ENCODE measurements at places on chromosomes 4 and X. TPM values are rescaled to one million over a fixed set of nuclear protein-coding genes. Genes with fewer than 3 reads are reported as not detected.

GRID2 gene
- 0.22 TPM for total RNA-seq

LGI2 gene
- total RNA-seq: not detected

CACNA1F gene
- not detected for total RNA-seq

P2RY4 gene
- not detected for total RNA-seq

PHKA1 gene
- total RNA-seq: 3.1 TPM

DNA sequence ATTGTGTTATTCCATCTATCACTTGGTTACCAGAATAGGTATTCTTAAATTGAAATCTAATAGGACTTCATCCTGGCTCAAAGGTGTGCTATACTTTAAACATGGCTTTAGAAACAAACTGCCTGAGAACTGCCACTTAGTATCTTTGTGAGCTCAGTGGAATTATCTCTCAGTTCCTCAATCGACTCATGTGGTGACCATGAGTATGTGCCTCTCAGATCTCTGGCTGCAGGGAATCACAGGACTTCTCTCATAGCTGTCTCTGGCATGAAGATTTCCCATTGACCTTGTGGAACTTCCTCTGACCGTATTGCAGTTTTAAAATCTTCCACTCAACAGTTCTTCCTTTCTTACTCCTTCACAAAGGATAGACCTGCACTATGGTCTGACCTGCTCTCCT is 681.9 kb upstream of the BOD1L1 start:
- DNase-seq: no peak

GRCh38 chrX:110320381-110320987 is 2.6 kb upstream of the AMMECR1 start:
- DNase-seq: no peak

DNA sequence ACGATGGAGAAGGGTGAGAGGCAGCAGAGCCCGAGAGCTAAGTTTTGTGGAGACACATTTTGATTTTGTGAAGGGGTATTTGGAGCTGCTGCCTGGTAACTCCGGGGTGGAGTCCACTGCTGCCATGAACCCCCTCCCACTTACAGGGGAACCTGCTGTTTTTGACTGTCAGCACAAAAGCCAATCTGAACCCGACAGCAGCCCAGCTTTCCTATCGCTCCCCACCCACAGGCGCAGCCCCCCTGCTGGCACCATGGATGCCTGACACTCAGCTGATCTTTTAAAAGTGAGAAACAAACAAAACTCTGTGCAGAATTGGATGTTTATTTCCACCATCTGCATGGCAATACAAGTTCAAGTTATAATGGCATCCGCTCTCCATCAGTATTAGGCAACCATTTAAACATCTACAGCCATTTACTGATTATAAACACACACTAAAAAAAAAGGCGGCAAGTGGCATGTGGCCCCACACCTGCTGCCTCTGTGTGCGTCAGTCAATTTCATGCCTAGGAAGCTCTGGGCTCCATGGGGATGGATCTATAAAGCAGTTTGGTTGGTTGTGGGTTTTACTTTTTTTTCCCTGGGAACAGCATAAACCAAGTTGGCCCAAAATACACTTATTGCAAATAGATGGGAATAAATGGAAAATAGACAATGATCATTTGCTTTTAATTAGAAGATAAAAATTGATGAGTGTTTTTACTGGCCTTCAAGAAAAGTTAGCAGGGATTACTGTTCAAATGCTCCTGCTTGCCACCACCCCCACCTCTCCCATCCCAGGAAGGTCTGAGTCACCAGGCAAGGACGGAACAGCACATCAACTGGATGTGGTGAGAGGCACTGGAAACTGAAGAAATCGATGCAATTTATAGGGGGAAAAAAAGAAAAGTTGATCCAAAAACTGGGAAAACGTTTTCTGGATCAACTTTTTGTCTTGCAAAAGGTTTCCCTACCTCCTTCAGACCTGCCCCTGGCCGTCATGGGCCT is 46.0 kb downstream of the SEPSECS start:
- no peak for DNase-seq

DNA sequence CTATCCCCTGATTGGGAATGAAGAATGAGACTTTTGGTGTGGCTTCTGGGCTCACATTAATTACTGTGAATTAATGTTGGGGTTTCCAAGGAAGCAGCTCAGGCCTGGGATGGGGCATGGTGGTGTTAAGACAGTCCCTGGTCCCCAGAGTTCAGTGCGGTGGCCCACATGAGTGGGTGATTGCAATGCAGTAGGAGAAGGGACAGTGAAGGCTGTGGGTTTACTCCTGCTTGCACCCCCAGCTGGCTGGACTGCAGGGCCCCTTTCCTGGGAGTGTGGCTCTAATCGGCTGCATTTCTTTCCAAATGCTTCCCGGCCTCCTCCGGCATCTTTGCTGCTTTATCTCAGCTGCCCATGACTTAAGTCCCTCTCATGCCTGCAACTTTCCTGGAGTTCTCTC is 28.2 kb upstream of the GPR78 start:
- no peak for DNase-seq

- no peak for DNase-seq
Measured at GRCh38 chrX:114774691-114775090, 190.8 kb downstream of the HTR2C start.

DNA sequence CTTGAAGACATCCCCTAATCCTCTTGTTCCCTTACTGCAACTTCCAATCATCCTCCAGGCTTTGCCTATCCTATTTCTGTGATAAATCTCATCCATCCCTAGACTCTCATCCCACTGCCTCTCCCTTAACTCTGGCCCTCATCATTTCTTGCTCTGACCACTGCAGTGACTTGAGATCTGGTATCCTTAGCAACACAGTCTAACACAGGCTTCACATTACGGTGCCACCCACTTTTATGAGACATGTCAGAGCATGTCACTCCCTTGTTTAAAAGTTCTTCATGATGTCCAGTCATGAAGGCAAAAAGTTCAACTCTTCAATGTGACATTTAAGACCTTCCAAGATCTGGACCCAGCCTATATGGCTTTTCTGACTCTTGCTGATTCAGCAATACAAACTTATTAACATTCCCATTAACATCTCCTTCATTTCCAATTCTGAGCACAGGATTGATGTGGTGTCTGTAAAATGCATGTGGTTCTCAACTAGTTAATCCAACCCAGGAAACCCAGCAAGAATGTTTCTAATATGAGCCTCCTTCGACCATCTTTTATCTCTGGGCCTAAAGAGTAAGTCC is 64.0 kb downstream of the OR13H1 start:
- no peak for DNase-seq

- no peak for DNase-seq
Measured at GRCh38 chr4:48660347-48660746, 119.7 kb downstream of the FRYL start.

DNA sequence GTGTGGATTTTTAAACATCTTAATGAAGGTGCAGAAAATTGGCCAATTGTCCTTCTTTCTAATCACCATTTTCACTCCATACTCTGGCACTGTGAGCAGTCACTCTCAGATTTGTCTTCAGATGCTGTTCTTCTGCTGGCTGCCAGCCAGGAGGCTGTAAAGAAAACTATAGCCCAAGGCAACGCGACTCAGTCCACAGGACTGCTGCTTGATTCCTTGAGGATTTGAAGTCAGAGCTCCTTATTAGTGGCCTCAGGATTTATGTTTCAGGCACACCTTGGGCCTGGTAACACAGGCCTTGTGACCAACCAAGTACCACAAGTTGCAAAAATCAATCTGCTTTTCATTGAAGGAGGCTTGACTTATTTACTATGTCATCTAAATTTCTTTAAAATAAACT is 342.6 kb downstream of the GPM6A start:
- no peak for DNase-seq

DNA sequence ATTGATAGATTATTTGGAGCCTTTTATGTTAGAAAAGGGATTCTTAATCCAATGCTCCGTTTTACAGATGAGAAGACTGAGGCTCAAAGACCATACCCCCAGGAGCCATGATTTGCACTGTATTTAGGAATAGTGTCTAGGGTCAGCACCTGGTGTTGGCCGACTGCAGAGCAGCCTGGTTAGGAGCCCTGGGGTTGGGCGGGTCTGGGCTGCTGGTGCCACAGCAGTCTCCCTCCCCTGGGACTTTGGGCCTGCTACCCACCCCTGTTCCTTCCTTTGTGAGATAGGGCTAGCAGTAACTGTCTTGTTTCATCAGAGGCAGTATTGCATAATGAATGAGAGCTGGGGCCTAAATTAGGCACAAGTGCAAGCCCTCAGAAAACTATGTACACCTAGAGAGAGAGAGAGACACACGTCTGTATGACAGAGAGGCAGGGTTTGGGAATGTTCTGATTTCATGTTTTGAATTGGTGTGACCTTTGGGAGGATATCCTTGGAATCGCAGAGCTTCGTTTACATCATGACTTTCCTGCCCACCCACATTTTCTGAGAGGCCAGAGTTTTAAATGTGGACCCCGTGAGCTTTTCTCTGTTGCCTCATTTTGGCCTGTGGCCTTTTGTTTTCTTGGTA is 111.7 kb downstream of the PTTG2 start:
- DNase-seq: no peak

- no peak for DNase-seq
Measured at GRCh38 chr4:169252339-169253112, 18.2 kb downstream of the SH3RF1 start.

- DNase-seq: no peak
Measured at GRCh38 chrX:53294024-53294648, 12.8 kb upstream of the IQSEC2 start.

DNA sequence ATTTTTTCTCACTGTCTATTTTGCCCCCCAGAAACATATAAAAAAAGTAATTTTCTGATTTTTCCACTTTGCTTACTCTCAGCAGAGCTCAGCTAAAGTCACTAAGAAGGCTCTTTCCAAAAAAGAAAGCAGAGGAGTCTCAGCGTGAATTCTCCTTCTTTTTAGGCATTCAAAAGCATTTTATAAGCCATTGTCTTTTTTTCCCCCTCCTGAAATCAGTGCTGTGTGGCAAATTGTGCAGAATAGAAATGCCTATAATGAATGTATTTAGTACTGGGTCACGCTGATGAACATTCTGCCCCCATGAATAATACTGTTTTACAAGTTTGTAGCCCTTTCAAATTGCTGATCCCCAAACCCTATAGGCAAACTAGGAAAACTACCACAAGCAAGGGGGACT is 1.6 kb upstream of the PCDH18 start:
- DNase-seq: no peak

DNA sequence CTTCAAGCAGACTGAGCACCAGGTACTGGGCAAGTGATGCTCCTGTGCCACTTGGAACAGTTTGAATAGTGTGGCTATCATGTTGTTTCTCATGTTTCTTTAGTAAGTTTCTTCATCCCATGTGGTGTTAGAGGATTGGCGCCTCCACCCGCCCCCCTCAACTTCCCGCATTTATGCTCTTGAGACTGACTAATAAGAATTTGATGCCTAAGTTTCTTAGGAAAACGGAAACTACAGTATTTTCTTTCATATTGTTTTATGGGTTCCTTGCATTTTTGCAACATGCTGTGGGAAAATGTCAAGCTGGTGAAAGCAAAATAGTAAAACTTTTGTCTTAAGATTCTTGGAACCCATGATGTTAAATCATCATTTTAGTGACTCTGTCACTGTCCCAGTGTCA is 101.2 kb upstream of the SLC4A4 start:
- no peak for DNase-seq
